Stimulated activated CD8-positive, alpha-beta memory T cell treated with anti-CD3 and anti-CD28 coated beads, Interleukin-4, amount 100 ng/mL, for 4 hours (primary cell): ENCODE measurements at places on chromosomes 5 and 9.

DNA sequence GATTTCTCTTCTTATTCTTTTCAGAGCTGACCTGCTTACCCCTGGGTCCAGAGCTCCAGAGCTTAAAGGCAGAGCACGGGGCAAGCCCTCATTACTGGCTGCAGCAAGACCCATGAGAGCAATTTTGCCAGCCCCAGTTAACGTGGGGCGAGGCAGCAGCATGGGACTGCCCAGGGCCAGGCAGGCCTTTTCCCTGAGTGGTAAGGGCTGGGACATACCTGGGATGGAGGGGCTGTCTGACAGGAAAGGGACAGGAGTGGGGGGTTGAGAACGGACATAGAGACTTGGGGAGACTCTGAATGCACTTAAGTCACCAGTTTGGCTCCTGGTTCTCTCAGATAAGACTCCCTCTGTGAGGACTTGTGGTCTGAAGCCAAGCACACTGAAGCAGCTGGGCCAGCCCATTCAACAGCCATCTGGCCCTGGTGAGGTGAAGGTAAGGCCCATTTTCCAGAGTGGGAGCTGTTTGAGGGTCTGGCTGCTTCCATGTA, 26.2 kb downstream of the HMGXB3 start:
- DNase-seq, result no peak

- DNase-seq, result no peak
Measured at GRCh38 chr5:62538017-62538942, 40.3 kb upstream of the LRRC70 start.

DNA sequence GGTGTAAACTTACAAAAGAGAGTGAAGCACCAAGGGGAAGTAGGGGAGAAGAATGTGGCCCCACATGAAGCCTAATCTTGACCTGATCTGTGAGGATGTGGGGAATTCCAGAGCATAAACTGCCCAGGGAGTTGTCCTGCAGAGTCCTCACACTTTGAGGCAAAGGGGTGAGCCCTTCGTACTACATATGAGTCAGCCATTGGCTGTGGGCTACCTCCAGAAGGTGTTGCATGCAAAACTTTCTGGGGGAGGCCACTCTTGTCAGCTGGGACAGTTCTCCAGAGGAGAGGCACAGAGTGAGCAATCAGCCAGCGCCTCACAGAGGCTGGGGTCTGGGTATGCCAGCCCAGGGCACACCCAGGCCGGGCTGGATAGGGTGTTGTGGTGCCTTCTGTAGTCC, 98.1 kb upstream of the NMUR2 start:
- DNase-seq, result no peak

GRCh38 chr5:59351076-59351794, 542.3 kb downstream of the PDE4D start:
- DNase-seq, result no peak

- no peak for DNase-seq
Measured at GRCh38 chr5:35151146-35151920, 79.0 kb downstream of the PRLR start.

- no peak for DNase-seq
Measured at GRCh38 chr5:68071736-68072135, 143.8 kb upstream of the PIK3R1 start.

DNA sequence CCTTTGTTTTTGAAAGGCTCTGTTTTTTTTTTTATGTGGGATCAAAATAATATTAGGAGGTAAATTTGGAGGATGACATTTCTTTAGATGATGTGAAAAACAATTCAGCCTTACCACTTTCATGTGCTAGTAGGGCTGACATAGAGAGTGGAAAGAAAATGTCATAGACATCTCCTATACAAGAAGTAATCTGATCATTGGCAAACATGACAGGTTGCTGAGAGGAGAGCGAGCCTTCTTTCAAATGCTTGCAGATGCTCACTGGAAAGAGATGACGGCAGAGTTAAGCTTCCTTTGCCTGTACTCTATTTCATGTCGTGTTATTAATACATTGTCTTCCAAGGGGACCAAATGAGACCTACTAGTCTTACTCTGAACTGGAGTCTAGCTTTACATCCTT, 160.1 kb upstream of the DAP start:
- no peak for DNase-seq

DNA sequence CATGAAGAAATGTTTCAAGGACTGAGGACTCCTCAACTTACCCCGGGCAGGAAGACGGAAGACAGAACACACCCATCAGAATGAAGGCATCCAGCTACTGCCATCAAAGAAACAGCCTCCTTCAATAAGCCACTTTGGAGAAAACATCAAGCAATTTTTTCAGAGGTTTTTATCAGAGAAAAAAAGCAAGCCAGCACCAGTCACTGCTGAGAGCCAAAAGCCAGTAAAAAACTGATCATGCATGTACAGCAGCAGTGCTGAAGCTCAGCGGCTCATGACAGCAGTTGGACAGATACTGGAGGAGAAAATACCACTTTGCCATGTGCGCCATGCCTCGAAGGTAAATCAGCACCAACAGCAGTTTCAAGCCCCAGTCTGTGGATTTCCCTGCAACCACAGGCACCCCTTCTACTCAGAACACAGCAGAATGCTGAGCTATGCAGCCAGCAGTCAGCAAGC, 10.1 kb upstream of the ZNF484 start:
- no peak for DNase-seq

DNA sequence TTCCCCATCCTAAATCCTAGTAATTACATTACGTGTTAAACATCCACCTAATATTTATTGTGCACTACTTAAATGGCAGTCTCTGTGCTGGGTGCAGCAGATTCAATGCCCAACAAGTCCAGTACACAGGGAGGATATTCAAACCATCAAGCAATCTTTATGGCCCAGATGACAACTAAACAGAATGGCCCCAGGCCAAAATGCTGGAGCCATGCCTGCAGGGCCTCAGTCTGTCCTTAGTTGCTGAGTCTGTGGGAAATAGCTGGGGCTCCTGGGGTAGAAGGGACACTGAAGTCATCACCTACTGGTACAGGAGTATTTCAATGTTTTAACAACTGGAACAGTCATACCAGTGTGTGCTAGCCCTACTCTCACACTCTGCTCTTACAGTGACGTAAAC, 153.5 kb downstream of the ZNF608 start:
- no peak for DNase-seq

- no peak for DNase-seq
Measured at GRCh38 chr9:128421482-128421996, 882 bp downstream of the CERCAM start.

- DNase-seq, result peak; percentile 16
Measured at GRCh38 chr9:99822109-99822805, 572 bp downstream of the NR4A3 start.

GRCh38 chr9:22143799-22144625, 134.9 kb upstream of the CDKN2B start:
- no peak for DNase-seq

DNA sequence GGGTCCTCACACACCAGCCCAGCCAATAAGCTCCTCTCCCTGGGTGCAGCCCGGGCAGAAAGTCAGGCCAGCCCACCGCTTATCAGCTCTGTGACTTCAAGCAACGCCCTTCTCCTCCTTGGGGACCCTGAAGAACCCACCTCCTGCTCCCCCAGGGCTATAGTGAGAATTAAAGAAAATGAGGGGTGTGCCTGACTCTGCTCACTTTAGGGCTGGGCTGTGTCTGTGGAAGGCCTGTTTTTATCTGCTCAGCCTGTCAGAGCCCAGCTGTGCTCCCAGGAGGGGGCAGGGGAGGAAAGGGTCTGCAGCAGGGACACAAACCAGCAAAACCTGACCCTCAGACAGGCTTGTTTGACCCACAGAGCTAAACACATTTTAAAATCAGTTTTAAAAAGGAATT, 3.9 kb downstream of the GPRIN1 start:
- no peak for DNase-seq

DNA sequence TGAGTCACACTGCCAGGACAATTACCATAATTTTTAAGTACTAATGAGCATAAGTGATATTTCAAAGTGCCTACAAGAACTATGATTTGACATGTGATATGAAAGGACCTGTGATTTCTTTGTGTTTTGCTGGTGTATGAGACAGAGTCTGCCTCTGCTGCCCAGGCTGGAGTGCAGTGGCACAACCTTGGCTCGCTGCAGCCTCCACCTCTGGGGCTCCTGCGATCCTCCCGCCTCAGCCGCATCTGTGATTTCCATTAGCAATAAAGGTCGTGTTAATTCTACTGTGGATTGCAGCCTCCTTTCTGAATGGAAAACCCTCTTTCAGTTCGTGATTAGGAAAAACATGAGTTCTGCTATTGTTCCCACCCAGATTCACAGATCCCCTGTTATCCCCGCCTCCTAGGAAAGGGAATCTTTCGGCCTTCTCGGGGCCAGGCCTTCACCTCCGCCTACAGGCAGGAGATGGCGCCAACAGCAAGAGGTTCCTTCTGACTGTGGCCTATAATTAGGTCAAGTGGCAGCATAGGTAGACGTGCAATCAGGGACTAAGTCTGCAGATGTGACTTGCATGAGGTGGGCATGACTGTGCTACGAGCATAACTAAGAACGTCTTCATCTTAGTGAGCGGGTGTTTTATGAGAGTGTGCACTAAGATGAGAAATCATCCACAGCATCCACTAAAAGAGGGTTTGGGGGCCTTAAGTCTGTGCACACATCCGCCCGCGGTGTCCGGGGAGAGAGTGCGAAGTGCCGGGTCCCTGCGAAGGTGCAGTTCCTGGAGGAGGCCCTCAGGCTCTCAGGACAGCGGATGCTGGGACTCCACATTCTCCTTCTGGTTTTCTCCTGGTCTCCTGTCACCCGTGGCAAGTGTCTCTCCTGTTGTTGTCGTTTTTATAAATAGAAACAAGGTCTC, 23.1 kb downstream of the TRIM7 start:
- DNase-seq, result no peak

DNA sequence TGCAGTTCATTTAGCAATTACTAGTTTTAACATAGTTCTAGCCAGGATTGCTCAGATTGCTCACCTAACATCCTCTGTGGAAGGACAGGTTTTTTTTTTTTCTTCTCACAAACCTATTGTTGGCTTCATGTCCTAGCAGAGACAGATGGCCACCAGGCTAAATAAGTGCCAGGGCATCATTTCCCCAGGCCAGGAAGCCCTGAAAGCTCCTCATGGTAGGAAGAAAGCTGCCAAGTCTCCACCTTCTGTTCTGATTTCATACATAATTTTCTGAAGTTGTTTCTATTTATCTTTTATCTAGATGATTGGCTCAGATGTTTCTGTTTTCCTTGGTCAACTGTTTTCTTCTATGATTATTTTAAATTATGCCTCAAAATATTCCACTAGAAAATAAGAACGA, 31.0 kb downstream of the EFCAB9 start:
- DNase-seq, result no peak

DNA sequence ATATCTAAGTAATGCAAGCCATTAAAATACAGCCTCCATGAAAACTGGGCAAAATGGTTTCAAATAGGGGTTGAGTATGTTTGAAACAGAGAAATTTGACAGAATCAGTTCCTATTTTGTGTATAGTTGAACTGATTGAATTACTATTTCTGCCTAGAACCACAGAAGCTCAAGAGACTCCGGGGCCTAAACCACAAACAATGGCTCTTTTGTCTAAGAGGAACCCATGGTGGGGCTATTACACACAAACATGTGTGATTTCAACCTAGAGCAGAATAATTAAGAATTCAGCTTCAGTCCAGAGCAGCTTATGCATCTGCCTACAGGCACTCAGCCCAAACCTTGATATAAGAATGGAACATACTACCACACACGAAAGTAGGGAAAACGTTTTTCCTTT, 171.2 kb upstream of the MPDZ start:
- DNase-seq, result no peak

- DNase-seq, result no peak
Measured at GRCh38 chr5:54024466-54024865, 285.9 kb downstream of the ARL15 start.

DNA sequence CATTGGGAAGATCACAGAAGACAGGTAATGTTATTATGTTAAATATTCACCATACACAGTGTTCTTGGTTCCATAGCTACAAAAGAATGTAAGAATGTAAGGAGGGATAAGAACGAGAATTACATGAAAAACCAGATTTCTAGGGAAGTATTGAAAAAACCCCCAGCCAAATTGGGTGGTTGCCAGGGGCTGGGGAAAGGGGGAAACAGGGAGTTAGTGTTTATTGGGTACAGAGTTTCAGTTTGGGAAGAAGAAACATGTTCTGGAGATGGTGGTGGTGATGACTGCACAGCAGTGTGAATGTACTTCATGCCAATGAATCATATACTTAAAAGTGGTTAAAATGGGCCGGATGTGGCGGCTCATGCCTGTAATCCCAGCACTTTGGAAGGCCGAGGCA, 40.3 kb downstream of the GLRX start:
- DNase-seq, result no peak

GRCh38 chr5:129322968-129323367, 137.1 kb upstream of the ADAMTS19 start:
- DNase-seq, result no peak

DNA sequence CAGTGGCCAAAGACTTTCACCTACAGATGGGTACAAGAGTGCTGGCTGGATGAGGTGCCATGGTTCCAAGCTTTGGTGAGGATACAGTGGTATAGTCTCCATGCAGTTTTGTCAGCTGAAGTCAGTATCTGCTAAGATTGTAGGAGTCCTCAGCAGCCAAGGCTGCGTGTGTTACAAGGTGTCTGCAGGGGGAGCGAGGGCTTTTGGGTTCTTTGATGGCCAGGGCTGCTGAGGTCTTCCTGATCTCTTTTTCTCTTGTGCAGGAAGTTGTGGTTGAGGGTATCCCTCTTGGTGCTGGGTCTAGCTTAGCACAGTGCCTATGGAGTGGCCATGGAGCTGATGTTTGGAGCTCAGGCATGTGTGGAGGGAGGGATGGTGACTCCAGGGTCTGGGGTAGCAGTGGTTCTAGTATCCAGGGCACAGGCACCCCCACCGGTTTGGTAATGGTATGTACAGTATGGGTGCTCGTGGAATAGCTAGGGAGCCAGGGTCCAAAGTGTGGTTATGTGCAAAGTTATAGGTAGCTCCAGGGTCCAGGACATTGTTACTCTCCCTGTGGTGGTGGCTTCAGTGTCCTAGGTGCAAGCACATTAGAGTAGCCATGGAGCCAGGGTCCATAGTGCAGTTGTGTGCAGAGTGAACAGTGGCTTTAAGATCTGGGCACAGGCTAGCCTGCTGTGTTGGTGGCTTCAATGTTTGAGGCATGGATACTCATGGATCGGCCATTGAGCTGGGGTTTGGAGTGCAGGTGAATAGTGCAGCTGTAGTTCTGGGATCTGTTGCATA, 36.7 kb downstream of the CNTLN start:
- DNase-seq, result no peak

DNA sequence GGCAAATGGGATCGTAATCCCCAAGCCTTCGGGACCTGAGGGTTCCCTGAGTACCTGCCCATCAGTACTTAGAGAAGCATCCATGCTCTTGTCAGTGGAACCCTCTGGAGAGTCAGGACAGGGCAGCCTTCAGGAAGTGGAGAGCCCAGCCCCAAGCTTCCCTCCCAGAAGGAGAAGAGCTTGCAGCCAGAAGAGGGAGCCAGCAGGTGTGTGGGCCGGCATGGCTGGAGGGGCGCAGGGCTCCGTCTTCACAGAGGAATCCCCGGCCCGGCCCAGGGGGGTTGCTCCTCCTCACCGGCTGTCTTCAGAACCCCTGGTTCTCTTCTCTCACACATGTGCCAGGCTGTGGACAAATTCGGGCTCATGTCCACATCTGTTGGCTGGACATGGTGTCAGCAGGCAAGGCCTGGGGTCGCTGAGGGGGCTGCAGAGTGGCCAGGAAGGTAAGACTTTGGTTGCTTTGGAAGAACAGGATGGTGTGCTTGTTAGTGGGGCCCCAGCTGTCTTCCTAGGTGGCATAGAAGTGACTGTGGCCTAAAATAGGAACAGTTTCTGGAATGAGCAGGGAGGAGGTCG, 58.9 kb upstream of the RXRA start:
- no peak for DNase-seq
